ENCODE measurements at places on chromosomes 6 and 20.

- DNase-seq, result no peak
Observed at GRCh38 chr20:7693761-7694160, 246.5 kb downstream of the HAO1 start.

GRCh38 chr6:13694562-13694961 is 17.1 kb downstream of the RANBP9 start:
- no peak for DNase-seq

DNA sequence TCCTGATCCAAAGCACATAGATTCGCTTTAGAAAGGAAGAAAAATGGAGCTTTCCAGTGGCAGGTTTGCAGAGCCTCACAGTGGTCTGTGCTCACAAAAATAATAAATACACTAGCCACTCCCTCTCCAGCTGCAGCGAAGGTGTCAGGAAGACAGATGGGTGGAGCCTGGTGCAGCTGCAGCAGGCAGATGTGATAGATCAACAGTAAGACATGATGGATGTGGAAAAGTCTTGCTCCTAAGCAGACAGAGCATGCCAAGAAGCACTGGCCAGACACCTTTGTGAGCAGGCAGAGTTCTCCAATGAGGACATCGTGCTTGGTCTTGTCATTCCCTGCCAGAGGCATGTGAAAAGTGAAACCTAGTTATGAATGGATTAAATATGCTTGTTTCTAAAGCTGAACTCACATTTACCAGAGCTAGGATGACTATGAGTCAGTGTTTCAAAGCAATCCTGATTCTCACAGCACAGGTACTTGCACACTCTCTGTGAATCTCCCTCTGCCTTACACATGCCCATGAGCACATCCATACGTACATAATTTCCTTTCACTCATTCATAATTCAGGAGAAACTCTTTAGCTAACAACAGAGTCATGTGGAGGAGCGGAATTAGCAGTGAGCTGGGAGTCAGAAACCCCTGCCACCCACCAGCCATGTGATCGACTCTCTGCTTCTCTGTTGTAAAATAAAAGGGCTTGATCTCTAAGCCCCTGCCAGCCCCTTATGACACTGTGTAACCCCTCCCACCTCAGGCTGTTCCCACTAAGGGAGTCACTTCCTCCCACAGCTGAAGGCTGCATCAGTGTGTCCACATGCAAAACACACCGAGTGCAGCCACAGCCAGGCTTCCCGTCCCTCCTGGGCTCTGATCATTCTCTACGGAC is 111.2 kb downstream of the SCML4 start:
- DNase-seq, result no peak

- no peak for DNase-seq
Observed at GRCh38 chr20:46025376-46025783, 3.6 kb upstream of the SLC12A5 start.
